OCI-LY7 (cell line): ENCODE measurements at places on chromosomes 2 and 18. TPM values are rescaled to one million over a fixed set of nuclear protein-coding genes. Genes with fewer than 3 reads are reported as not detected.

FASTKD1 gene
- 48.6 and 54.9 TPM in 2 replicates for total RNA-seq

SLC40A1 gene
- not detected in 2 replicates for total RNA-seq

SKOR2 gene
- not detected in 2 replicates for total RNA-seq

CCDC85A gene
- not detected in 2 replicates for total RNA-seq

IL1RN gene
- not detected in 2 replicates for total RNA-seq

HOXD4 gene
- total RNA-seq, result not detected in 2 replicates

GPR45 gene
- not detected in 2 replicates for total RNA-seq

KCNK3 gene
- not detected in 2 replicates for total RNA-seq

- no peak for DNase-seq
Observed at GRCh38 chr2:135005753-135006152, 41.5 kb downstream of the MAP3K19 start.

DNA sequence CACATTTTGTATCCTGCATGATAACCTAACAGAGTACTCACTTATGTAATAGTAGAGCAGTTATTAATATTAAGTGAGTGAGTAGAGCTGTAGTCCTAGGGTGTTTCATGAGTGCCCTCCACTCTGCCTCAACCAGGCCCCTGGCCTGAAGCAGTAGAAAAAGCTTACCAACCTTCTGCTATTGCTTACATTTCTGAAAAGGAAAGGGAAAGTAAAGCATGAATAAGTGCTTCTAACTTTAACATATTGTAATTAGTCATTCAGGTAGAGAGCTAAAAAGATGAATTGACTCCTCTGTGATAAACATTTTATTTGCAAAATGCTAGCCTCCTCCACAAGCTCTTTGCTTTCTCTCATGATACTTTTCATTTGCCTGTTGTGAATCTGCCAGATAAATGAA is 94.7 kb upstream of the RPE start:
- no peak for DNase-seq

- no peak for DNase-seq
Observed at GRCh38 chr2:192042126-192042525, 152.6 kb downstream of the TMEFF2 start.

DNA sequence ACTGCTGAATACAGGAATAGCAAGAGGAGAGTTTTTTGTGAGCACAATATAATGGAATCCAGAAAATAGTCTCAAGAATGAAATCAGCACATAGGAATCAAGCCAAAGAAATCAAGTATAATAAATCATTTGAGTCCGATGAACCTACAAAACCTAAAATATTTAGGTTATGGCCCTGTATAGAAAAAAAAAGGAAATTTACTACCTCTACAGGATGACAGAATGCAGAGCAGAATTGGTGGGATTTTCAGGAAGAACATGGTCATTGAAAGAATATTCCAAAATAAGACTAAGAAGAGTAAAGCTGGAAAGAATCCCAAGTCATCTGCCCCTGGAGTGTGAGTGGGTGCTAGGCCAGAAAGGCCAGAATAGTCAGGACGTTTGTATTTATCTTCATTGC is 1041.2 kb upstream of the CDH2 start:
- no peak for DNase-seq

GRCh38 chr2:17426743-17427142 is 91.5 kb downstream of the RAD51AP2 start:
- no peak for DNase-seq

DNA sequence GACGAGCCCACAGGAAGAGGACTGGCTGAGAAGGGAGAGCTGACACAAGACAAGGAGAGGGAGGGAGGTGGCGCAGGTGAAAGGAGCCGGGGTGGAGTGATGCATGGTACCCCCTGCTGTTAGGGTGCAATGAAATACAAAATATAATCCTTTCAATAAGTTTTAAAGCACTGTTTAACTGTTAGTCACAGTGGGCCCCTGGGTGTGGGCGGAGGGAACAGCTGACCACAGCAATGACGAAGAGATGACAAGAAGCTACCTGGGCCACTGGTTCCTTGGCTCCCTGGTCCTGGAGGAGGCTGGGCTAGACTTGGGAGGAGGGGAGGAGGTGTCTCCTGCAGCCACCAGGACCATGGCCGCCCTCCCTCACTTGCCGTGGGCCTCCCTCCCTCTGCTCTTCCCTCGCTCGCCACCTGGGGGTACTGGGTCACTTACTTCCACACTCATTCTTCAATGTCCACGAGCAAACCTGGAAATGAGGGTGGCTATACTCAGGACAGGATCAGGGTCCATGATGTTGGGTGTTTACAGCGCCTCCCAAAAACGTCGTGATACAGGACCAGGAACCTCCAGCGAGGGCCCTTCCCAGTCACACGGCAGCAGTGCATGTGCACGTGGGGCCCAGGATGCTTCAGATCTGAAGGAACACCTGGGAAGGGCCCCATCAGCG is 196.1 kb downstream of the ANKRD30B start:
- no peak for DNase-seq

GRCh38 chr2:76851000-76851399 is 671.2 kb downstream of the LRRTM4 start:
- DNase-seq, result no peak

- DNase-seq, result peak; percentile 62
Observed at GRCh38 chr18:37537868-37538525, 27.6 kb downstream of the CELF4 start.

DNA sequence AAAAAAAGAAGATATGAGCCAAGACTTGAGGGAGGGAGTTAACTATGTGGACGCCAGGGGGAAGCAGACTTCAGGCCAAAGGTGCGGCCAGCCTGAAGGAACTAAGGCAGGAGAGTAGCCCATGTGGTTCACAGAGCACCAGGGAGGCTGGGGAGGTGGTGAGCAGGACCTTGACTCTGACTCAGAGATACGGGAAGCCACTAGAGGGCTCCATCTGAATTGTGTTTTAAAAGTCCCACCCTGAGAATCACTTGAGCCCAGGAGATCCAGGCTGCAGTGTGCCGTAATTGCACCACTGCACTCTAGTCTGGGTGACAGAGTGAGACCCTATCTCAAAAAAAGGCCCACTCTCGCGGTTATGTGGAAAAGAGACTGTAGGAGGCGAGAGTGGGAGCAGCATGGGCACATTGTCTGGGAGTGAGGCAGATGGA is 12.3 kb downstream of the CEP192 start:
- DNase-seq, result peak; percentile 34

DNA sequence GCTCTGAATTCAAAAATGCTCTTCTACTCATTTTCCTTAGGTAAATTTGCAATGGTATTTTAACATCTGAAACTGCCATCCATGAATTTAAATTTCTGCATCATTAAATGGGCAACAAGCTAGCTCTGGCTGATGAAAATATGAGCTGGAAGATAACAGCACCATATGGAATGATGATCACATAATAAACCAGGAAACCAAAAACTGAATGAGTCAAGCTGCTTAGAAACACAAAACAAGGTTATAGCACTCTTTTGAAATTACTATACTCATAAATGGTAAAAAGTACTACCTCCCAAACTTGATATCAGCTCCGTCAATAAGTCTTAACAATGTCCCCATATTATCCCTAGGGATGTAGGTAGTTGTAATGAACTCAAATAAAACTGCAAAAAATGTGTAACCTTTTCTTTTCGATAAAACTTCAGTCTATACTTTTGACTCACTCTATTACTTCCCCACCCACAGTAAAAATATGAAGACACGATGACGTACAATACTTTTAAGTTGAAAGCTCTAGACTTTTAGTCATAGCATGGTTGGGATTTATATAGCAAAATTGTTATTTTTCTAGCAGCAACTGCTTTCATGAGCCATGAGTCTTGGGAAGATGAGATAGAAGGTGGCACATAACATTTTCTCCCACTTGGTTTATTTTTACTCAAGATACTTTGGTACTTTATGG is 396.7 kb downstream of the CDH2 start:
- DNase-seq, result no peak

DNA sequence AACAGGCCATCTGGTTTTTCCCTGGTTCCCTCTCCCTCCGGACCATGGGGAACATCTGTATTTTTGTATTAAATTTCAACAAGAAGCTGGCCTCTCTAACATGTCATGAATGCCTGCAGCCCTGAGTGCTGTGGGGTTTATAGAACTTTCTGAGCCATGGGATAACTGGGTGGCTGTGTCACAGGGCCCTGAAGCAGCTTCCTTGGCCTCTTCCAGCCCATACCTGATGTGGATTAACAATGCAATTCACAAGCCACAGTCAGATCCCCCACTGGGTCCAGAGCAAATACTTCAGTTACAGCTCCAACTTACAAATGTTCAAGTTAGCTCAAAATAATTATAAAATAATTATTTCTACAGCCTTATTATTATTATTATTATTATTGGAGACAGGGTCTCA is 307.8 kb upstream of the CELF4 start:
- no peak for DNase-seq

GRCh38 chr2:20744366-20745335 is 77.7 kb downstream of the GDF7 start:
- peak; percentile 48 for DNase-seq
